Nephron progenitor cell (in vitro differentiated cells): ENCODE measurements at places on chromosomes 4 and X.

DNA sequence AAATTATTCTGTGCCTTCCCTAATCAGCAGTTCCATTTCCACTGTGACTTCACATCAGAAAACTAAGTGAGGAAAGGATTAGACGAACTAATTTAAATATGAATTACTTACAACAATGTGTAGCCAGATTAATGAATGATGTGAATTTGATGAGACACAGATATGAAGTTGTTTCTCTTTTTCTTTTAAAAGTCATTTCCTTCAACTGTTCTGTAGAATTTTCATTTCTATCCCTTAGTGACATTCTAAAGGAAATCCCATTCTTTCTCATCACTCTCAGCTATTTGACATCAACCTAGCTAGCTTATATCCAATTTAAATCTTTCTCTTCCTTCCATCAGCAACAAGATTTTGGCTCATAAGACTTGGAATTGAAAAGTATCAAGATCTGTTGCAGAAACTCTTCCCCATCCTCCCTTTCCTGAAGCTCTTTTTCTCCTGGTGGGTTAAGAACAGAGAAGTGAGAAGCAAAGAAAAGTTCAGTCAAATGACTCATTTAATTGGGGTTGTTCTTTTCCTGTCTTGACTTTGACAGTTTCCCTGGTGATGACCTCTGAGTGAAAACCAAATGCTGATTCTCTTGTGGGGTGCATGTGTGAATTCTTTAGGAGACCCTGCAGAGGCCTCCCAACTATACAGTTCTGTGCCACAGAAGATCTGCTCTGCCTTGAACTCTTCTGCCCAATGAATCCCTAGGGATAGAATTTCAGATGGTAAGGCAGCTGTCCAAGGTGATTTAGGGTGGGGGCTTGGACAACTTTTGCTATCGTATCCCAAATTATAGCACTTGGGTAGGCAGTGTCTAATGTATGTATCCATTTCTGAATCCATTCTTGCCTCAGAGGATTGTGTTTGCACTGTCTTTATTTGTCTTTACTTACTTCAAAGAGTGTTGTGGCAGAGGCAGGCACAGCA is 232.5 kb upstream of the GPRIN3 start:
- no peak for DNase-seq

- DNase-seq = no peak
Observed at GRCh38 chrX:111123125-111123524, 27.1 kb downstream of the PAK3 start.

GRCh38 chr4:52919461-52919860 is 57.3 kb downstream of the RASL11B start:
- no peak for DNase-seq

- DNase-seq = no peak
Observed at GRCh38 chr4:165437691-165438090, 58.9 kb downstream of the CPE start.
